Thoracic aorta (tissue), 2 donors: ENCODE measurements at places on chromosomes 6 and 20.

GRCh38 chr6:27139756-27140579 lies 107.5 kb upstream of the PRSS16 start:
- DNase-seq, result no peak

DNA sequence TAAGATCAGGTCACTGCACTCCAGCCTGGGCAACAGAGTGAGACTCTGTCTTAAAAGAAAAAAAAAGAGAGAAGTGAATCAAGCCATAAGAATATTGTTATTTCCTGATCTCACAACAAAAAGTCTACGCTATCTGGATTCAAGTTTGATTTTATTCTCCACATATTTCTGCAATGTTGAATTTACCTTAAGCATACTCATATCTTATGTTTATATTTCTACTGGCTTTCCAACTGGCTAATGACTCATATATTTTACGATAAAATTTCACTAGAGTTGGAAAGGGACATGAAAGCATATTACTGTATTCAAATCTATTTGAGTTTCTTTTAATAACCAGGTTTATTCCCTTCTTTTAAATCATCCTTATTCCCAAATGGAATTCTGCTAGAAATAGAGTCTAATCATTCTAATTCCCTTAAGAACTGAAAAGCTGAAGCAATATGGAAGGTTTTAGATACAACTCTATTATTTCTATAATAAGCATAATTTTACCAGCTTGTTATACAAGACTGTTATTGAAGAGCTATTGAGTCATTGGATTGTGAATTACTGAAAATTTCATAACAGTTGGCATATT lies 276.9 kb upstream of the HS3ST5 start:
- DNase-seq, result no peak

DNA sequence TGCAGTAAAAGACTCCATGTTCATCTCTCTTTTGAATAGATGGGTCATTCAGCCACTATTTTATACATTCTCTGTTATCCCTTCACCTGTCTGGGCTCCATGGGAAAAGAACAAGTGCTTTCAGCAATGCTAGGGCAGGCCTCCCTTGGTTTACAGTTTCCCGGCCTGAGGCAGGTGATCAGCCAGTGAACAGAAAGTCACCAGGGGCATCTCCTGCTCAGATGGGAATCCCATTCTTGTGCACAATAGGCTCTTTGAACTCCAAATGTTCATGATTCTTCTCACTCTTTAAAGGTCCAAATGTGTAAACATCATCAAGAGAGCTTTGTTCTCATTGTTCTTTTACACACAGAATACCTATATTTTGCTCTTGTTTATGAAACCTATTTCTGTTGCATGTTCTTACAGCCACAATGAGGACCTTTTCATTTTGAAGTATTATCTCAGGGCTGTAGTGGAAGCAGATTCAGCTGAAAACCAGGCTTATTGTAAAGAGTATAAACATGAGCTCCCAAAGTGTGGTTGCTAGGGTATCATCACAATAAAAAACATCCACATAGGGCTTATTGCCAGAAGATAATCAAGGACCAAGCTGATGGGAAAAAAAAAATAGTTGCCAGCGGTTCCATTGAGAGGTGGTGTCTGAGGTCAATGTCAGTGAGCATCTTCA lies 267.1 kb upstream of the SGK1 start:
- DNase-seq, result no peak

DNA sequence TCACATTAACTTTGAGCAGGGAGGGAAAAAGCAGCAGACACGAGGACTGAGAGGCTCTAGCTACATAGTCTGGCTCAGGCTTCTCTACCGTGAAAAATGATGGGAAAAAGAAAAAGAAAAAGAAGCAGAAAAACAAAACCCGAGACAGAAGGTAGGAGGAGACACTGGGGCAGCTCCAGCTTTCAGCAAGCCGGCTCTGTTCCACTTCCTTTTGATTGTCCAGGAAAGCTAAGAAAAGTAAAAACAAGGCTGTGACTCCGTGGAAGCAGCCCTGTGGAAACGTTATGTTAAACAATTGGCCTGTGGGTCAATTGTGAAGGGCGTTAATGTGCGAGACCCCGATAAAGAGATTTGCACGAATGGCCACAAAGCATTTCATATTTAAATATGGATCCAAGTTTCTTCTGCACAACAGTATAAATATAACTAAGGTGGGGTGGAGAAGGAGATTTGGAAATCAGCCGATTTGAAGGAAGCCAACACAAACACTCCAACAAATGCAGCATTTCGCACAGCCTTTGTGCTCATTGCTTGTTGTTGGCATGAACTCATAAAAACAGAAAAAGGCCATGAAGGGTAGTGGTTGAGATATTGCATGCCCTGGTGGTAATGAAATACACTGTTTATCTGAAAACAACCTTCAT lies 236.9 kb upstream of the JAG1 start:
- DNase-seq, result no peak

DNA sequence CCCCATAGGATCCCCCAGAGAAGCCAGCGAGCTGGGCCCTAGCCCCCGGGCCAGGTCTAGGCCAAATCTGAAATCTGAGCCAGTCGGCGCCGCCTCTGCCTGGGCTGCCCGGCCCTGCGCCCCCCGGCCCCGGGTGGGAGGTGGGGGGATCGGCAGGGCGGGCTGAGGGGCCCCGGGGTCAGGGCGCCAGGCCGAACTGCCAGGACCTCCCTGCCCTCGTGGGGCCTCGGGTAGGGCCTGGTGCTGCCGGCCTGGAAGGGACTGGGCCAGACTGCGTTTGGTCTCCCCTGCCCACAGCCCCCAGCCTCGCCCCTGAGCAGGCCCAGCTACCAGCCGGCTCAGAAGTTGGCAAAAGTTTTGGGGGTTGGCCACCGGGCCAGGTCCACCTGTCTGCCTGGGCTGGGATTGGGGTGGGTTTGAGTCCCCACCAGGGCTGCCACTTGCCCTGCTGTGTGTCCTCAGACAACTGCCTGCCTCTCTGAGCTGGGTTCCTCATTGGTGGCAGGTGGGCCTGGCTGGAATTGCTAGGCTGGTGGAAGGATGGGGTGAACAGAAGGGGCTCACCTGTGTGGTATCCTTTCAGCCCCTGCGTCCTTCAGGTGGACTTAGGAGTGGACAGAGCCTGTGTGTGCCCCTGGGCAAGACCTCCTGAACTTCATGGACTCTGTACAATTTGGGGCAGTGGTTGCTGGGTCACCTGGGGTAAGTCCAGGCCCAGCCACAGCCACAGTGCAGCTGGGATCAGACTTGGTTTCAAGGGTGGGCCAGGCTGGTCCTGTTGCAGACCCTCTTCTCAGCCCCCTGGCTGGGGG lies 801 bp downstream of the SRC start:
- no peak for DNase-seq
